Activated CD4-positive, alpha-beta T cell treated with anti-CD3 and anti-CD28 coated beads for 24 hours (primary cell): ENCODE measurements at places on chromosomes 7 and 10.
A peak's percentile ranks its signal among the peaks of the same experiment; 100 is the strongest.

- no peak for DNase-seq
Measured at GRCh38 chr7:117273814-117274225, 49.0 kb downstream of the WNT2 start.

GRCh38 chr10:132475086-132475485, 62.5 kb upstream of the INPP5A start:
- no peak for DNase-seq

DNA sequence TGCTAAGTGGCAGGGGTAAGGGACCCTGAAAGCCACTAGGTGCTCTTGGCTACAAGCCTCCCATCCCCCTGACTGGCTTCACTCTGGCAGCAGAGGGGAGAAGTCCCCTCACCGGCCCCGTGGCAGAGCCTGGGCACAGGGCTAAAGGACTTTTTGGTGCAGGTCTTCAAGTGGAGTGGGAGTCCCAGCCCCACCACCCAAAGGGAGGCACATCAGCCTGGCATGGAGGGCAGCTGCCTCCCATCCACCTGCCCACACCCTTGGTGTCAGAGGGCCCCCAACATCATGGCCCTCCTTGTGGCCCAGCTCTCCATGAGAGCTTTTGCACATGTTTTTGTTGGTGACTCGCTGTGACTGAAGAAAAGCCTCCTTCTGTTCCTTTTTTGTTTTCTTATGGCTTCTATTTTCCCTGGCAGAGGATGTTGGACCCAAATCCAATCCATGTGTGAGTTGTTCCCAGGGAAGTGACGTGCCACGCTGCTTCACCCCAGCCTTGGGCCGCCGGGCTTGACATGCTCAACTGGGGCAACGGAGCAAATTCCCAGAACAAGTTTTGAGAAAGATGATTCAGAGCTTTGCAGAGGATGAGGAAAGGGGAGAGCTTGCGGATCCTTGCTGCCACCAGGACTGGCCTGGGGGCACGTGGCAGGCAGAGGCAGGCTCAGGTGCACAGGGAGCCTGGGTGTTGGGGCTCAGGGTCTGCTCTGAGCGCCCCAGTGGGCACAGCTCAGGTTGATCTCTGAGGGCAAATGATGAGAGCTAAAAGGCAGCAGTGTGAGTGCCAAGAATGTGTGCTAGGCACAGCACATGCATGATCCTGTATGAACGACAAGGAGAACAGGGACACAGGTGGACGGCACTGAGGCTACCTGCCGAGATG, 1.9 kb upstream of the AEBP1 start:
- DNase-seq: no peak

DNA sequence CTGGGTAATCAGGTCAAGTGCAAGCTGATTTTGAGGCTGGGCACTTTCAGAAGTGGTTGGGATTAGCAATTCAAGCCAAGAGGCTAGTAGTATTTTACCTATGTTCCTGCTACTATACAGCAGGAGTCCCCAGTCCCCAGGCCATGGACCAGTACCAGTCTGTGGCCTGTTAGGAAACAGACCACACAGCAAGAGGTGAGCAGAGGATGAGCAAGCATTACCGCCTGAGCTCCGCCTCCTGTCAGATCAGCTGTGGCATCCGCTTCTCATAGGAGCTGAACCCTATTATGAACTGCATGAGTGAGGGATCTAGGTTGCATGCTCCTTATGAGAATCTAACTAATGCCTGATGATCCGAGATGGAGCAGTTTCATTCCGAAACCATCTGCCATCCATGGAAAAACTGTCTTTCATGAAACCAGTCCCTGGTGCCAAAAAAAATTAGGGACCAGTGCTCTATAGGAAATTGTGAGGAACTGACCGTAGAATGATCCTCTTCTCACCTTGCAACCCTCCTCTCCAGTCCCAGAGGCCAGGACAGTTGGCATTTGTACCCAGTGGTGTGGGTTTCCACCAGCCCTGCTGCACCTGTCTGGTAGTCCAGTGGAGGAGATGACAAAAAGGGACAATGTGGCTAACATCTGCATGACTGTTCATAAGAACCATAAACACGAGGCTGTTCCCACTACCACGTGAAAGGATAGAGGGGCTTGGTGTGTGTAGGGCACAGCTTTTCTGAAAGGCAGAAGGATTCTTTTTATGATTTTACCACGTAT, 172.5 kb downstream of the KIAA1217 start:
- DNase-seq: no peak

DNA sequence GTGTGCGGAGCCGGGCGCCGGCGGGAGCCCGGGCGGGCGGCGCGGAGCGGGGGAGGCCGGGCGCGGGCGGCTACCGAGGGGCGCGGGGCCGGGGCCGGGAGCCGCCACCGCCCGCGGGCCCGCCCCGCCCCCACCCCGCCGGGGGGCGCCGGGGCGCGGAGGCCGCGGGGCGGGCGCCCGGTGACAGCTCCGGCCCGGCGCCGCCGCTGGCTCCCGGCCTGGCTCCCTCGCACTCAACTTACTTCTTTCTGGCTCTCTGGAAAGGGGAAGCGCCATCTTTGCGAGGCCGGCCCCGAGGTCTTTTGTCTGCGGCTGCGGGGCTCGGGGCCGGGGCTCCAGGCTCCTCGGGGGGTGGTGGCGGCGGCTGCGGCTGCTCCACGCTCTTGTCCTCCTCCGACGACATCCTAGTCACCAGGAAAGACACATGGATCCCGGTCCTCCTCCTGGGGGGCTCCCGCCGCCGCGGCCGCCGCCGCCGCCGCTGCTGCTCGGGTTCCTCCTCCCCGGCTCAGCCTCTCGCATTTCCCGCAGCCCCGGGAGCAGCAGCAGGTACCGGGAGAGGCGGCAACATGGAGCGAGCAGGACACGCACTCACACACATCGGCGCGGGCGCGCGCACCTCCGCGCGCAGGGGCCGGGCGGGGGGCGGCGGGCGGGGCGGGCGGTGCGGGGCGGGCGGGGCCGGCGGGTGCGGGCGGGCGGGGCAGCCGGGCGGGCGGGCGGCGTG, at the start of gene KMT2C:
Gene KMT2C, minus strand, starts transcription at position 620 of the 727 bp plus-strand sequence. Its CDS starts 217 bp downstream, at position 403.
- peak; percentile 9 for DNase-seq

DNA sequence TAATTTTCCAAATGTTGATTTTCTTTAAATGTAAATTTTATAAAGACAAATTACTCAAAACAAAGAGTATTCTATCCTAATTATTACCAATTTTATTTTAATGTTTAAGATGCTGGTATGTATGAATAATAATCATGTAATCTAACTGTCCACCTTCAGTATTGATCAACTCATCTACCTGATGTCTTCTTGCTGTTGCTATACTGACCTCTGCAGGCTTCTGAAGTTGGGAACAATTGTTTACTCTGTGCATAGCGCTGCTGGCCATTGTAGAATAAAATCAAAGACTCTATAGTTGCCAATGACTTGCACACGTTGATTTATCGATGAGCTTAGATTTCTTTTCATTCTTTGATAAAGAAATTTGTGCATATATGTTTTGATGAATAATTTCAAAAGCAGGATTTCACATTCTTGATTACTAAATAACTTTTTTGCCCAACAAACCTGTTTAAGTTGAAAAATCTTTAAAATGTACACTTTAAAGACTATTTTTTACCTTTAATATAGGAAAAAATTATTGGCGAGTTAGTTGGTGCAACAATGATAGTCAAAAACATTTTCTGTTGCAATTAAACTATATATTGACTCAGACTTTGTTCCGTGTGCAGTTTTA, 282.3 kb downstream of the TFEC start:
- no peak for DNase-seq

DNA sequence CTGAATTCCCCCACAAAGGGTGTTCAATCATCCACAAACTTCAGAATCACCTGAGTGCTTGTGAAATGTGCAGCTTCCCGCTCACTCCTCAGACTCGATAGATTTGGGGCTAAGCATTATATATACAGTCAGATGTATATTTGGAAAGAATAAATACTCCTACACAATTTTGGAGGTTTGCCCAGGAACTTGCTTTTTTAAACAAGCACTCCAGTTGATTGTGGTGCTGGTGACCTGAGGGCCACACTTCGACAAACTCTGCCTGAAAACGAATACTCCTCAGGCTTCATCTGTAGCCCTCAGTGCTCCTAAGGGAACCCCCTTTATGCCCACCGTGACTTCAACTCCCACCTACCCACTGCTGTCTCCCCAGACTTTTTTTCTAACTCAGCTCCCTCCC, 211.6 kb downstream of the INHBA start:
- no peak for DNase-seq

DNA sequence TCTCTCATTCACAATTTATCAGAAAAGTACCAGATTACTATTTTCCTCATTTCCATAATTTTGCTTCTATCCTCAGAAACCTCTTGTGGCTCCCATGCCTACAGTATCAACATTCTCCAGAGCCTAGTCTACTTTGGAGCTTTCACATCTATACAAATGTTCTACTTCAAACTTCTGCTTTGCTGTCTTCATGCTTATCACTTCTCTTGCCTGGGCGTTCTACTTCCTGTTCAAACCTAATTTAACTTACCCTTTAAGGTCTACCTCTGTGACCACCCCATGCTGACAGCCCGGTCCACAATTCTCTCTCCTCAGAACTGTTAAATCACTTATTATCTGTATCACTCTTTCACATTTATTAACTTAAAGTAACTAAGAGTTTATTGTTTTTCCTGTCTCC, 6.1 kb upstream of the PTPN12 start:
- DNase-seq: no peak

- no peak for DNase-seq
Measured at GRCh38 chr10:3803295-3803926, 18.4 kb upstream of the KLF6 start.

- no peak for DNase-seq
Measured at GRCh38 chr10:76296957-76297356, 865.5 kb downstream of the LRMDA start.

GRCh38 chr10:71436268-71437125, 39.8 kb downstream of the CDH23 start:
- no peak for DNase-seq

GRCh38 chr7:24907311-24907886, 72.6 kb downstream of the OSBPL3 start:
- DNase-seq: peak; percentile 27

DNA sequence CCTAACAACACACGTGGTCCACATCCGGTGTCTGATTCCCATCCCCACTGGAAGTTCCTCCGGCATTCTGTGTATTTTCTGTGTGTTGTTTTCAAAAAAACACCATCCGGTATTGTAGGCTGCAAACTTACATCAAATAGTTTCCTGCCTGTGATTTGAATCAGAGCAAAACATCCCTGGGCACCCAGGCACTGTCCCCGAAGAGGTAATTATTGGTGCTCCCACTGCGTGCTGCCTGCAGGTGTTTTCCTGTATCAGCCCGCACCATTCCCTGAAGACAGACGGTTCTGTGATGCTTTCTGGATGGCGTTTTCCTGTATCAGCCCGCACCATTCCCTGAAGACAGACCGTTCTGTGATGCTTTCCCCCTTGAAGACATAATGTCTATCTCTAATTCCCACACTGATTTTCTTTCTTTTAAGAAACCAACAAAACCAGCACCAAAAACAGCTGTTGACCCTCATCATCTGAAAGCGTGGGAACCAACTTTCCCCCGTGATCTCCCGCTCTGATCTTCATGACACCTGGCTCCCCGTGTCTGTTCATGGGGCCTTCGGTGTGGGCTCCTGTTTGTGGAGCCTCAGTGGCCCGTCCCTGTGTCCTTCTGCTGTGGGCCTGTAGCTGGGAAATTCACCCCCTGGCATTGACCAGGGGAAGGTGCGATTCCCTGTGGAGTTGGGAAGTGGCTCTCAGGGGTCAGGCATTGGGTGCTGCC, 205.3 kb downstream of the ADARB2 start:
- no peak for DNase-seq

- no peak for DNase-seq
Measured at GRCh38 chr7:44912775-44913347, 27.5 kb upstream of the PURB start.

GRCh38 chr10:13272164-13272571, 27.7 kb downstream of the PHYH start:
- DNase-seq: no peak

- no peak for DNase-seq
Measured at GRCh38 chr10:74683067-74683466, 143.3 kb upstream of the KAT6B start.

DNA sequence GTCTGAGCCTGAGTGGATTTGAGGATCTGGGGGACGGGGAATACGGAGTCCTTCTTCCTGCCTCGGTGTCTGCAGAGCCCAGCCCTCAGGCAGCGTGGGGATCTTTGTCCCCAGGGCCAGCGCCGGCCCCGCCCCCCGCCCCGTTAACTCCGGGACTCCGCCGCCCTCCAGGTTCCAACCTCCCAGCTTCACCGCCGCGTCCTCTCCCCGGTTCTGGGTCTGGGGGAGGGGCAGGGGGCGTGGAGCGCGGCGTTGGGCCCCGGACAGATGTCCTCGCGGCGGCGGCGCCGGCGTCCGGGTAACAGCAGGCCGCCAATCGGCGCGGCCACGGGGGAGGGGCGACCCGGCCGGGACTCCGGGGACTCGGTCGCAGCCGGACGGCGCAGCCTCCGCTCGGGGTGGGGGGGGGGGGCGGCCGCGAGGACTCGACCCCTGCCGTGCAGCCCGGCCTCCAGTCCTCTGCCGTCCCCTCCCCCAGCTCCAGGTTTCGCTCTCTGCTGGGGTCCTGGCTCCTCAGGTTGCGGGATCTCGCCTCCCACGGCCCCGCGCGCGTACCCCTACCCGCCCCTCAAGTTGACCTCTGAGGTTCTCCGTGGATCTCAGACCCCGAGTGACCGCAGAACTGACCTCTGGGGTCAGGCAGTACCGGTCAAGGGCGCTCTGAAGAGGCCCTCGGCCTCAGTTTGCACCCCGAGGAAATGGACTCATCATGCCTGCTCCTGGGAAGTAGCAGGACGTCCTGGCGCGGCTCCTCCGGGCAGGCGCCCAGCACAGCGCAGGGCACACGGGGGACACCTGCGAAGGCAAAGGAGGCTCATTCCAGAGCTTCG, 2.3 kb upstream of the ELFN1 start:
- no peak for DNase-seq

GRCh38 chr10:130336617-130337304, 200.6 kb downstream of the GLRX3 start:
- no peak for DNase-seq

DNA sequence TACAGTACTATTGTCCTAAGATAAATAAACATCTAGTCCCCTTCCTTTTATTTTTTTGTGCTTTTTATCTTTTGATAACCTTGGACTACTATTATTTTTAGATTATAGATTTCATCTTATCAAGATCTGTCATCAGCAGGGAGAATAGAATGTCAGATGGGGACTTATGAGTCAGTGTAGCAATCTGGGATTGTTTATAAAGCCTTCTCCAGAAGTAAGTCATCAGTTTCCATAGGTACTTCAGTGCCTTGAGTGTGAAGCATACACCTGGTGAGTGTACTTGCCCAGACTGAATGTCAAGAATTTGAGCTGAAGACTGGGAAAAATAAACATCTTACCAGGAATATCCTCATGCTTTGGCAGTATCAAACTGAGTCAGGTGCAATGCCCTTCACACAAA, 2.1 kb downstream of the CASD1 start:
- DNase-seq: no peak

DNA sequence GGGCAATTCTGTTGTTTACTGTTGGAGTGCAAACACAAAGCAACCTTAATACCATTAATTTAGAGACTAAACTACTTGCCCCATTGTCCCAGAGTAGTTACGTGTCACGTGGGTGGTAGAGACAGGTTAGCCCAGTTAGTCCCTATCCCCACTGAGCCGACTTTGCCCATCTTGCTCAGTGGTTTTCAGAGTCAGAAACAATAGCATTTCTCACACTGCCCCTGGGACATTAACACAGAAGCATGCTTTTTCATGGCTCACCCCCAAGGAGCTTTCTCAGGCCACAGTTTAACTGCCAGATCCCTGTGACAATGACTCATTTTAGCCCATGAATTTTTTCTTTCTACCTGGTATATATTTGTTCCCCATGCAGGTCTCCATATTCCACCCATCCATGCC, 271.0 kb downstream of the POU6F2 start:
- no peak for DNase-seq

GRCh38 chr10:90579602-90580242, 278.1 kb downstream of the HTR7 start:
- DNase-seq: no peak
